ENCODE measurements at places on chromosomes 4 and X.

DNA sequence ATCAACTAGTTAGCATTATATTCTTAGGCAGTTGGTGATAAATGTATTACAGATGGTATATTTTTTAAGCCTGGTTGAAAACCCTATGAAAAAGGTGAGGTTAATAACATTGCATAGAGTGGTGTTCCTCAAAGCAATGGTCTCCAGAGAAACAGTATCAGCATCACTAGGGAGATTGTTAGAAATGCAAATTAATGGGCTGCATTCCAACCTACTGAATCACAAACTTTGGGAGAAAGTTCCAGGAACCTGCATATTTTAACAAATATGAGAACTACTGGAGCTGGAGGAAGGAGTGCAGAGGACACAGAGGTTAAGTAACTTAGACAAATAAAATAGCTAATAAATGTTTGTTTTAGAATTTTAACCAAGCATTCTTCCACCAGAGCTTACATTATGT, 166.9 kb upstream of the PCDH10 start:
- DNase-seq = no peak

DNA sequence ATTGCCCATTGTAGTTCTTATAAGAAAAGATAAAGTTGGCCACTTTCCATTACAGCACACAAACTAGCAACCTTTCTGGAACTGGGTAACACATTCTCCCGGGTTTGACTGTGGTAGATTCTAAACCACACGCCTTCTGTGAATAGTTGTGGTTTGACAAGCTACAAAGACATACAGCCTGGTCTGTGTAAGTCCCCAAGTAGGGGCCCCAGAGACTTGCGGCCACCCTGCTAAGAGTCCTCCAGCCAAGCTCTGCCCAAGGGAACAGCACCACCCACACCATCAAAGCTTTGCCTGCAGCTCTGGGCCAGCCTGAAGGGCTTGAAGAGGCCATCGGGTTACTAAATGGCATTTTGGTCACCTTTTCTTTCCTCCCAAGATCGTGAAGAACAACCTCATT, 203.4 kb downstream of the MAML3 start:
- peak; percentile 4 for DNase-seq

DNA sequence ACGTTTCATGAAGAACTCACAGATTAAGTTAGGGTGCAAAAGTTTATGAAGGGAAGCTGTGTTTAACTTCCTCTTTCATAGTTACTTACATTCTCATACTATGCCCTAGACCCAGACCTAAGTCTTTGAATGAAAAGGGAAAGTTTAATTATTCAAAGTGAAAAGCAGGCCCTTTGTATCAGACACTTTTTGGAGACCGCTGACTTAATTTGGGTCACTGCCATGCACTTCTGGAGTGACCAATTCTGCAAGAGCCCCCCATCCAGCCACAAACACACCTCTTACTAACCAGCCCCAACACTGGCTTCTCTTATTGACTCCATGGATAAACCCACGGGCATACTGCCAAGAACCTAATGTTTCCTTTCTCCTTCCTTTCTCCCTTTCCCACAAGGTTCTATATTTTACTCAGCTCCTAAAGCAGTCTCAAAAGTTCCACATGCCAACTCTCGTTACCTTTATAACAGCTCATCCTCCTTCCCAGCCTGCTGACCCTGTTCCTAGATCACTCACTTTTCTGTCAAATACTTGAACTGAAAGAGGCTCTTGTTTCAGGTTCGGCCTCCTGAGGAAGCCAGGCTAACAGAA, 34.5 kb downstream of the ABCE1 start:
- DNase-seq = no peak

DNA sequence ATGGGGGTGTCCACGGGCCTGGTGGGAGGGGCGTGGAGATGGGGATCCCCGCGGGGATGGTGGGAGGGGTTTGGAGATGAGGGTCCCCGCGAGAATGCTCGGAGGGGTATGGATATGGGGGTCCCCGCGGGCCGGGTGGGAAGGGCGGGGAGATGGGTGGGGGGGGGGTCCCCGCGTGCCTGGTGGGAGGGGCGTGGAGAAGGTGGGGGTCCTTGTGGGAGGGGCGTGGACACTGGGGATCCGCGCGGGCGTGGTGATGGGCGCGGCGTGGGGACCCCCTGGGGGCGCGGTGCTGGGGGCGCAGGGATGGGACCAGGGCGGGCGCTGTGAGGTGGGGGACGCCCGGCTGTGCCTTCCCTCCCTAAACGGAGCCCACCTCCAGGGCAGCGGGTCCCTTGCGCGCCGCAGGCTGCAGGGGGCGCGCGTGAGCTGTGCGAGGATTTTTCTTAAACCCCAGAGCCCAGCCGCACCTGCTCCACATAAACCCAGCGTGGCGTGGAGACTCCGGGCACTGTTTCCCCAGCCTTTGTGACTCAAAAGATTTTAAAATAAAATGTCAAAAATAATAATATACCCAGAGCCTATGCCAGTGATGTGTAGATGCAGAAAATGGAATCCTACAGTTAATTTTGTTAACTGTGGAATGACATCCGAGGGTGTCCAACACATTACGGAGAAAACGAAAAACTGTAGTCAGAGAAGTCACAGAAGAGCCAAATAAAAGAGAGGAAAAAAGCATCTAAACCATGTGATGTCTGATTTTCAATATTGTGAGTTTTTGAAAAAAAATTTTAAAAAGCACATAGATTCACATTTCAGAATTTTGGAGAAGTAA, 1.5 kb upstream of the ASMTL start:
- DNase-seq = peak; percentile 88

DNA sequence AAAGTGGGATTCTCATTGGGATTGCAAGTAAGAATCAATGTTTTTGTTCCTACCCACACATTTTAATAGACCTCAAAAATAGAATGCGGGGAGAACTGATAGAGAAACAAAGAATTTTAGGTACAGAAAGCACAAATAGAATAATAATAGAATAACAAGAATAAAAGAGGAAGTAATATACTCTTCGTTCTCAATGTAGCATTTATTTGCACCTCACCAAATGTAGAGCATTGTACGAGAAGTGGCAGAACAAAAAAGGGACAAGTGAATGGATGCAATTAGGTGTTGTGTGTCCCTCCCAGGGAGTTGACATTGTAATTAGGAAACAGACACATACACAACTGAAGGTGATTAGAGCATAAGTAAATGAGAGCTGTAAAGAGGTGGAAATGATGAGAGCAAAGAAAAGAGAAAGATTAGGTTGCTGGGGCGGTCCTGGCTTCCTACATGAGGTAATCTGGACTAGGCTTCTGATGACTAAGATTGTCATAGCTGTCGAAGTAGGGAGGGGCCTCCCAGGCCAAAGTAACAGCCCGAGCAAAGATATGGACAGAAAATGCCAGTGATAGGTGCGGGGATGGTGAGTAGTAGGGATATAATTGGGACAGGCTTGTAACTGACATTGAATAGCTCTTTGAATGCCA, 10.4 kb downstream of the RAB9A start:
- DNase-seq = no peak
